ENCODE measurements at places on chromosomes 7 and 10.

GRCh38 chr10:103888113-103888841 lies 29.7 kb downstream of the STN1 start:
- no peak for DNase-seq

GRCh38 chr10:62471711-62472110 lies 97.5 kb downstream of the ZNF365 start:
- DNase-seq, result no peak

GRCh38 chr7:15043931-15044330 lies 141.4 kb upstream of the DGKB start:
- DNase-seq, result no peak

DNA sequence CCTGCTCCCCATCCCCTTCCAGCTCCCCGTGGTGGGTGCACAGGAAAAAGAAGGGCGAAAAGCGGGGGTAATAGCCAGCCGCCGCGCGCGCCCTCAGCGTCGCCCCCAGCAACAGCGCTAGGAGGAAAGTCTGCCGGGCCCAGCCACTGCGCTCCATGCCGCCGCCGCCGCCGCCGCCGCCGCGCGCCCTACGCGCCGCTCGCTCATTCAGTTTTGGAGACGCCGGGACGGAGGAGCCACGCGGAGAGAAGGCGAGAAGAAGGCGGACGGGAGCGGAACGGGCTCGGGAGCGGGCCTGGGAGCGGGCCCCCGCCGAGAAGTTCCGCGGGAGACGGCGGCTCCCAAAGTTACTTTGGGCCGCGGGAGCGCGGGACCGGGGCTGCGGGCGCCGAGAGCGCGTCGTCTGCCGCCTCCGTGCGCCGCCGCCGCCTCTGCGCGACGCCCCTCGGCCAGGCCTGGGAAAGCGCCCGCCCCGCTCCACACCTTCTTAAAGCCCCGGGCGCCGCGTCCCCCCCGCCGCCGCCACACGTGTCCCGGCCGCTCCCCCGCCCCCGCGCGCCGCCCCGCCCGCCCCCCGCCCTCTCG lies at the start of gene RELN:
Gene RELN, minus strand, starts transcription at position 459 of the 585 bp plus-strand sequence. Its CDS starts 302 bp downstream, at position 157.
- no peak for DNase-seq

DNA sequence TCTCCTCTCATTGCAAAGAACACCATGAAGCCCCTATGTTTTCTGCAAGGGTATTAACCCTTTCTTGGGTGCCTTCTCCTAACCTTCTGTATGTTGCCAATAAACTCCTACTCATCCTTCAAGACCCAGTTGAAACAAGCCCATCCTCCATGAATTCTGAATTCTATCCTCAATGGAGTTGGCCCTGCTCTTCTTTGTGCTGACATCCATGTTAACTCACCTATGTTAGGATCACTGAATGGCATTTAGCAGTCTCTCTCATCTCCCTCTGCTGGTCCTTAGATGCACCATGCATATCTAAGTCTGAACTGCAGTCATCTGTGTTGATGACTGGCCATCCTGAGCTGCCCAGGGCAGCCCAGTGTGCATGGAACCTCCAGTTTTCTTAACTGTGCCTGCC lies 129.8 kb downstream of the BUB3 start:
- DNase-seq, result no peak

DNA sequence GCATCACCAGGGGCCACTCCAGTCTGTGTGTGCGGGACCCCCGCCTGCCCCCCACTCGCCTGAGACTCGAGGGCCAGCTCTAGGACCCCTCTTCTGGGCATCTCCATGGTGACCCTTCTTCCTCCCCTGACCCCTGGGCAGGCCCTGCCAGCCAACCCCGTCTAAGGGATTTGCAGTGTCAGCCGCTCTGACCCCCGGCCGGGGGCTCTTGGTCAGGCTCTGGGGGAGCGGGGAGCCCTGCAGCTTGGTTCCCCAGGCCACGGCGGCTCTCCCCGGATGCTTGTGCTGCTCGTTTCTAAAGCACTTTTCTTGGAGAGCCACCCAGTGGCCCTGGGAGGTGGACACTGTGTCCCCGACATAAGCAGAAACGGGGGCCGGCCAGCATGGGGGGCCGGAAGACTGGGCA lies 5.3 kb downstream of the TTYH3 start:
- DNase-seq, result no peak

- no peak for DNase-seq
Measured at GRCh38 chr10:114401195-114401791, 3.0 kb downstream of the AFAP1L2 start.

- DNase-seq, result no peak
Measured at GRCh38 chr7:37045681-37046179, 321.4 kb upstream of the AOAH start.

DNA sequence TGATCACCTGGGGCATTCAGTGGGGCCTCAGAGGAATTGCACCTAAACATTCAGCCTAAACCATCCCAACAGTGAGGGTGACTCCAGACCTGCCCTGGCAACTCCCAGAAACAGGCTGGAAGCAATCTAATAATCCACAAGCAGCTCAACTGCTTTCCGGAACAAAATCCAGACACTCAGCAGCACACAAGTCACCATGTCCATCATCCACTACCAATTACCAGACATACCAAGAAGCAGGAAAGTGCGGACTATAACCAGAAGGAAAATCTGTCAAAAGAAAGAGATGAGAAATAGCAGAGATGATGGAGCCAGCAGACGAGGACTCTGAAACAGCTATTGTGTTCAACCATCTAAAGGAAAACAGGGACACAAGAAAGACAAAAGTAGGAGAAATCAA lies 342.6 kb upstream of the ZMIZ1 start:
- DNase-seq, result no peak

DNA sequence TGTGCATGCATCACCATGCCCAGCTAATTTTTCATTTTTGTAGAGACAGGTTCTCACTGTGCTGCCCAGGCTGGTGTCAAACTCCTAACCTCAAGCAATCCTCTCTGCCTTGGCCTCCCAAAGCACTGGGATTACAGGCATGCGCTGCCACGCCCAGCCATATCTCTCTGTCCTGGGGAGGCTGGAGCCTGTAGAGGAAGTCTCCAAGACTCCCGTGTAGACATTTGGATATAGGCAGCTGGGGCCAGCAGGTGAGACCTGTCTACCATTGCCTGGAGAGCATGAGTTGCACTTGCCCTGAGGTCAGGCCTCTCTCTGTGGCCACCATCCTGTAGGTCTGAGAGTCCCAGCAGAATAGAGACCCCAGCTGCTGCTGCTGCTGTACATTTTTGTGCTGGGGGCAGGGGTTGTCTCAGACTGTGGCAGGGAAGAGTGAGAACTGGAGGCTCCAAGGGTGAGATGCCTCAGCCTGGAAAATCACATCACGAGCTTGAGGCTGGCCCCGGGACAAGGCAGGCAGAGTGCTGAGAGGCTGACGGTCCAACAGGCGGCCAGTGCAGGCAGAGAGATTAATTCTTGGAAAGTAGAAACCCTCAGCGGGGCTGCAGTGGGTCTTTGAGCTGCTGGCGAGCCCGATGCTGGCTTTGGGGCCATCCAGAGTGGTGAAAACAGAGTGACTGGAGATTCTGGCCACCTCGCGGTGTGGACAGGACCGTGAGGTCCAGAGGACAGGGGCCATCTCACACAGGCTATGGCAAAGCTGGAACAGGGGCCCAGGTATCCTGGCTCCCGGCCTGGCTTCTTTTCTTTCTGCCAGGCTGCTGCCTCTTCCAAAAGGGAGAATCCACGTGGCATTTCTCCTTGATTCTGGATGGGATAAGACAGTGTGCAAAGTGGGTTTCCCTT lies 60.9 kb downstream of the TMEM270 start:
- DNase-seq, result no peak

GRCh38 chr10:31936933-31937332 lies 8.3 kb upstream of the ARHGAP12 start:
- DNase-seq, result no peak

GRCh38 chr10:57468894-57469432 lies 798.7 kb downstream of the IPMK start:
- DNase-seq, result no peak

DNA sequence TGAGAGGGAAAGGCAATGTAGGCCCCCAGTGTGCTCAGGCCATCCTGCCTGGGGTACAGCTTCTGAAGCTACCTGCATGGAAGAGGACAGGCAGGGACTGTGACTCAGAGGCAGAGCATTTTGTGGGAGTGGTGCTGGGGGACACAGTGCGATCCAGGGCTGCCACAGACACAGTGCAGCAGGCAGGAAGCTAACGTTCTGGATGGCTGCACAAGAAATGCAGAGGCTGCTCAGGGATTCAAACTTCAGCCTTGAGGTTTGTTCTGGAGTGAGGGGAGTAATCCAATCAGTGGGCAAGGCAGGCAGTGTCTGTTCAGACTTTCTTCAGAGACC lies 648.0 kb upstream of the IGFBP3 start:
- DNase-seq, result no peak

- DNase-seq, result no peak
Measured at GRCh38 chr10:80739328-80739727, 201.6 kb downstream of the SH2D4B start.

GRCh38 chr7:77393261-77393660 lies 22.9 kb downstream of the GSAP start:
- DNase-seq, result no peak

DNA sequence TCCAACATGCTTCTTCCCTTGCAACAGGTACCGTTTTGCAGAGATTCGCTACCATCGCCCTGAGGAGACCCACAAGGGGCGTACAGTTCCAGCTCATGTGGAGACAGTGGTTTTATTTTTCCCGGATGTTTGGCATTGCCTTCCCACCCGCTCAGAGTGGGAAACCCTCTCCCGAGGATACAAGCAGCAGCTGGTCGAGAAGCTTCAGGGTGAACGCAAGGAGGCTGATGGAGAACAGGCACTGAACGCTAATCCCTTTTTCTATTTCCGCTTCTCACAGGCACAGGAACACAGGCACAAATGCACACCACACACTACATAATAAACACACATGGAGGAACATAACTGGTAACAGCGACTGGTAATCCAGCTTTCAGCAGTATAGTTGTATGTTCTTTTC lies 35.2 kb downstream of the CCAR1 start:
- DNase-seq, result no peak

- DNase-seq, result no peak
Measured at GRCh38 chr7:4000139-4000538, 682.0 kb upstream of the FOXK1 start.

DNA sequence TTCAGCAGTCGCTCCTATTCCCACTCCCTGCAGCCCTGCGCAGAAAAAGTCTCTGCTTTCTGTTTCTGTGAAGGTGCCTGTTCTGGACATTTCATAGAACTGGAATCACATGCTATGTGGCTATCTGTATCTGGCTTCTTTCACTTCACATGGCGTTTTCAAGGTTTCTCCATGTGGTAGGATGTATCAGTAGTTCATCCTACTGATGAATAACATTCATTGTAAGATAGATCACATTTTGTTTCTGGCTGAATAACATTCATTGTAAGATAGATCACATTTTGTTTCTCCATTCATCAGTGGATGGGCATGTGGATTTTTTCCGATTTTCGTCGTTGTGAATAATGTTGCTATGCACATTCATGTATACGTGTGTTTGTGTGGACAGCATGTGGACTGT lies 44.5 kb downstream of the HSPA12A start:
- no peak for DNase-seq

- no peak for DNase-seq
Measured at GRCh38 chr10:103803941-103804340, 51.4 kb downstream of the SH3PXD2A start.

DNA sequence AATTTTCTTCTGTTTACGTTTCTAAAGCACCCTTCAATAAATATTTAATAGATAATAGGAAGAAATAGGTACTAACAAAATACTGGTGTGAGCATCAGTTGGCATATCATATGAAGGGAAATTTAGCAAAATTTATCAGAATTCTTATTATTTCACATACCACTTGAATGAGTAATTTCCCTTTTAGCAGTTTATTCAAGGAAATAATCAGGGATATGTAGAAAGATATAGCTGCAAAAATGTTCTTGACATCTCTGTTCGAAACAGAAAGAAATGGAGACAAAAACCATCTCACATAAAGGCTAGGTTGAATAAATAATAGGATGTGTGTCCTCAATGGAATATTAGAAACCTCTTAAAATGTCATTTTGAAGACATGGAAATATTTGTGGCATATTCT lies 35.8 kb upstream of the PIP4K2A start:
- no peak for DNase-seq

DNA sequence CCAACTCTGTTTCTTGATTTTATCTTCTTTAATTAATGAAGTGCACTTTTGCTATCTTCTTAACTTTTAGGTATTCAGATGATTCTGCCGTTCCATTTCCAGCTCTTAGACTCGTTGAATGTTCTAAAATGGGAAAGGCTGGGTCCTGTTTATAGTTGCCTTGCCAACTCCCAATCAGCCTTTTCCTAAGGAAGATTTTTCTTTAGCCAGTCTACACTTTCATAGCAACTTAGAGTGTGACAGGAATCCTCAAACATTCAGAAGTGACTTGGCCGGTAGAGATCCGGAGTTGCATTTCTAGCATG lies 23.0 kb upstream of the TRIL start:
- DNase-seq, result no peak

DNA sequence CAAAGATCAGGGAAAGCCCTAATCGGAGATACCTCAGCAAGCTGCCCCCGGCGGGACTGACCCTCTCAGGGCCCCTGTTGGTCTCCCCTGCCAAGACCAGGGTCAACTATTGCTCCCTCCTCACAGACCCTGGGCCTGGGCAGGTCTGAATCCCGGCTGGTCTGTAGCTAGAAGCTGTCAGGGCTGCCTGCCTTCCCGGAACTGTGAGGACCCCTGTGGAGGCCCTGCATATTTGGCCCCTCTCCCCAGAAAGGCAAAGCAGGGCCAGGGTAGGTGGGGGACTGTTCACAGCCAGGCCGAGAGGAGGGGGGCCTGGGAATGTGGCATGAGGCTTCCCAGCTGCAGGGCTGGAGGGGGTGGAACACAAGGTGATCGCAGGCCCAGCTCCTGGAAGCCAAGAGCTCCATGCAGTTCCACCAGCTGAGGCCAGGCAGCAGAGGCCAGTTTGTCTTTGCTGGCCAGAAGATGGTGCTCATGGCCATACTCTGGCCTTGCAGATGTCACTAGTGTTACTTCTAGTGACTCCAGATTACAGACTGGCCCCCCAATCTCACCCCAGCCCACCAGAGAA lies 24.1 kb downstream of the TBATA start:
- DNase-seq, result no peak

DNA sequence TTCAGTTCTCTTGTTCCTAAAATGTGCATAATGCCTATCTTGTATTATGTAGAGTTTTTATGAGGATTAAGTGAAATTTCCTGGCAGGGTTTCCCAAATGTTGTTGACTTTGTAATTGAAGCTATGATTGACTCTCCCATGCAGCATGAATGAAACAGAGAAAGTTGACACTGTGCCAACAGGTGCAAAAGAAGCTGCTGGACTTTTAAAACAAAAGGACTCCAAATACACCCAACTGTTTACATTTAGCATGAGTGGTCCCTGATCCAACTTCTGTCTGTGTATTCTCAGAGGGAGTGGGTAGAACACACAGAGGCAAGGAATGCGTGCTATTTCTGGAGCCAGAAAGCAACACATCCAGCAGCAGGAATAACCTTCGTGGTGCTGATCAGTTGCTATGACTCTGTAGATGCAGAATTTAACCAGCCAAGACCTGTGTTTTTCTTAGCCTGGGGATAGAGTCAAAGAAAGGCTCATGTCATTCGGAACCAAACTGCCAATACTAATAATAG lies 14.4 kb upstream of the RBM20 start:
- no peak for DNase-seq

All from activated CD4-positive, alpha-beta T cell treated with anti-CD3 and anti-CD28 coated beads for 1 hour (primary cell).